ENCODE measurements at places on chromosomes 16 and 17.
A peak's percentile ranks its signal among the peaks of the same experiment; 100 is the strongest.

- no peak for DNase-seq
These were observed 12.2 kb upstream of the MMD start for GRCh38 chr17:55433629-55434422.

DNA sequence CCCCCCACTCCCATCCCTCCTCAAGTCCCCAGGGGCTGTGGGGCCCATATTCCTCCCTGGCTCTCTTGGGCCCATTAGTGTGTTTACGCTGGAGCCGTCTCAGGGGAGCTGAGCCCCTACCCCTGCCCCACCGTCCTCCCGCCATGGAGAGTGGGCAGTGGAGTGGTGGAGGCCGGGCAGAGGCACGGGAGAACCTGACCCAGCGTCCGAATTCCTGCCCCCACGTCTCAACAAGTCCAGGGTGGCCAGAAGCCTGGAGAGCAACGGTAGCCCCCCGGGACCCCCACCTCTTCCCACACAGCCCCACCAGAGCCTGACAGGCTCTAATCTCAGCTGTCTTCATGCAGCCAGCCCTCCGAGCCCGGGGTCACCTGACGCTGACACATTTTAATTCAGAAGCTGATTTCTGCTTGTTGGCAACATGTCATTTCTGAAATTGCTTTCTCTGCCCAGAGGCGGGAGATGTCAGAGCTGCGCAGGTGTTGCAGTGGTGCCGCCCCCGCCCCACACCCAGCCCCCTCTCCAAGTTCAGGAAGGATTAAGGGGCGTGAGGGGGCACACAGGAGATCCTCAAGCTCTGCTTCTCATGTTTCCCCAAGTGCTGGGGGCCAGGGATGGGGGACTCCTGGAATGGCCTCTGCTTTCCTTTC lies 32.6 kb downstream of the WNT9B start:
- DNase-seq = no peak

DNA sequence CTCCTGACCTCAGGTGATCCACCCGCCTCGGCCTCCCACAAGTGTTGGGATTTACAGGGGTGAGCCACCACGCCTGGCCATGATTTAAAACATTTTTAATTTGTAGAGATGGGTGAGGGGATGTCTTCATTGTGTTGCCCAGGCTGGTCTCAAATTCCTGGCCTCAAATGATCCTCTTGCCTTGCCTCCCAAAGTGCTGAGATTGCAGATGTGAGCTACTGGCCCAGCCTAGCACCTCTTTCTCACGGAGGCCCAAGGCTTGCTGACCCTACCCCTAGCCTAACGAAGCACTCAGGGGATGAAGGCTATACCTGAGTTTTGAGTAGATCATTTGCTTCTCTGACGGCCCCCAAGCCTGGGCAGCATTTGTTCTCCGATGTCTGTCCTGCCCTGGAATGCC lies 26.6 kb downstream of the UNK start:
- DNase-seq = no peak

GRCh38 chr17:12588531-12588930 lies 77.2 kb upstream of the MYOCD start:
- DNase-seq = no peak

GRCh38 chr17:52451294-52451861 lies 292.9 kb upstream of the CA10 start:
- no peak for DNase-seq

DNA sequence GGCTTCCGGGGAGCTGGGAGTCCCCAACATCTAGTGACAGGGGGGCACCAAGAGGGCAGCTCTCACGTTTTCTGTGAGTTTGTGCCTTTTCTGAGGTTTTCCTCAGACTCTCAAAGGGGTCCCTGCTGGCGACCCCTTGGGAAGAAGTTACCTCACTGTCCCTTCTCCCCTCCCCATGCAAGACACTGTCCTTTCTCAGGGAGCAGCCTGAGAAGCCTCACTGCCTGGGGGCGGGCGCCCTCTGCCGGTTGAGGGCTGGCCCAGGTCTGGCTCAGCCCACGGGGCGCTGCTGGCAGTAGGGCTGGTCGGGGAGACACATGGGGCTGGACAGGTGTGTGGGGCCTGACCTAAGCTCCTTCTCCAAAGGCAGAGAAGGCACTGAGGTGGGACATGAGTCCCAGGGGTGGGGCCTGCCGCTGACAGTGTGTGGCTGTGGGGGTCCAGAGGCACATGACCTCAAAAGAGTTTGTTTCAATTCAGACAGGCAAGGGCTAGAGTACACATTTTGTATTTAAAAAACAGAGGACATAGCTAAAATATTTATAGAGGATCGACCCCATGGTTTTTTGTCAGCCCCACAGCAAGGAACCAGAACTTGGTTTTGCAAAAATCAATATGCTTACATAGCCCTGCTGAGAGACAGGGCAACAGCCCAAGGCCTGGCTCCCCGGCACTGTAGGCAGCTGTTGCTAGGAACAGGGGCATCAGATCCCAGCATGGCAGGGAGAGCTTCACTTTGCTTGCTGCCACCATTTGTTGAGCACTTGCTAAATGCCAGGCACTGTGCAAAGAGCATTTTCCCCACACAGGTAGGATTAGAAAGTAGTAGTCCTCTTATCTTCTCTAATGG lies 18.5 kb upstream of the ALDH3A1 start:
- DNase-seq = peak; percentile 59

DNA sequence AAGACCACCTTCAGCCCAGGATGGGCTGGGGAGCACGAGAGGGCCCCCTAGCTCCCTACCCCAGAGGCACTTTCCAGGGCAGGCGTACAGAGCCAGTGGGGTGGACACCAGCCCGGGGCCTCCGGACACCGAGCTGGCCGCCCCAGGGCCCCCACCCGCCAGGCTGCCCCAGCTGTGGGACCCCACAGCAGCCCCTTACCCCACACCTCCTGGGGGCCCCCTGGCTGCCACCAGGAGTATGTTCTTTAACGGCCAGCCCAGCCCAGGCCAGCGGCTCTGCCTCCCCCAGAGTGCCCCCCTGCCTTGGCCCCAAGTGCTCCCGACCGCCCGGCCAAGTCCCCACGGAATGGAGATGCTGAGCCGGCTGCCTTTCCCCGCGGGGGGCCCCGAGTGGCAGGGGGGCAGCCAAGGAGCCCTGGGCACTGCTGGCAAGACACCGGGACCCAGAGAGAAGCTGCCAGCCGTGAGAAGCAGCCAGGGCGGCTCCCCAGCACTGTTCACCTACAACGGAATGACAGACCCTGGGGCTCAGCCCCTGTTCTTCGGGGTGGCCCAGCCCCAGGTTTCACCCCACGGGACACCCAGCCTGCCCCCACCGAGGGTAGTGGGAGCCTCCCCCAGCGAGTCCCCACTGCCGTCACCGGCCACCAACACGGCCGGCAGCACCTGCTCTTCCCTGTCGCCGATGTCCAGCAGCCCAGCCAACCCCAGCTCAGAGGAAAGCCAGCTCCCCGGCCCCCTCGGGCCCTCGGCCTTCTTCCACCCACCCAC lies 24.3 kb upstream of the ZFPM1 start:
- DNase-seq = no peak
